ENCODE measurements at places on chromosomes 6 and 20.

DNA sequence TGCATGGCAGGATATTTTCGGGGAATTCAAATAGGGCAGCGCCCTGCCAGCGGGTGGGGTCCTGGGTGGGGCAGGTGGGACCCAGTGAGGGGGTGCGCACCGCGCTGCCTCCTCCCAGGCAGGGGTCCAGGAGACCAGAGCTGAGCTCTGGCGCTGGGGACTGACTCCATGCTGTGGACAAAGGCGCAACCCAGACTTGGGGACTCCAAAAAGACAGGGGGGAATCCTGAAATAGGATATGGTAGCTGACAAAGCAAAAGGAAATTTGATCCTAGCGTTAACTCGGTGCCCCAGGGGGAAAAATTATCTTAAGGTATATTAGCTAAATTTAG is 23.6 kb downstream of the TFAP2A start:
- DNase-seq: no peak

DNA sequence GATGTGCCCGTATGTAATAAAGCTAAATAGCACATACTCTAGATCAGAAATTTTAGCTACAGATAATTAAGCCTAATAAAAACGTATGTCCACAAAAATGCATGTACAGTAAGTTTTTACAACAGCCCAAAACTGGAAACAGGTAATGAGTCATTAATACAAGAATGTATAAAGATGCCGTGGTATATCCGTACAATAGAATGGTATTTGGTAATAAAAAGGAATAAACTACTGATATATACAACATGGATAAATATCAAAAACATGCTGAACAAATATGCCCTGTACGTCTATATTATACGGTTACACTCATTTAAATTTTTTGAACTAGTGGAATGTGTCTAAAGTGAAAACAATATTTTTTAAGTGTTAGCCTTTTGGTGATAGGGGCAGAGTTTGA is 128.2 kb upstream of the ADGRB3 start:
- no peak for DNase-seq

GRCh38 chr6:96716221-96716620 is 121.1 kb downstream of the GPR63 start:
- DNase-seq: no peak

- no peak for DNase-seq
Observed at GRCh38 chr6:138204792-138205384, 13.4 kb downstream of the PBOV1 start.

- DNase-seq: no peak
Observed at GRCh38 chr6:107692351-107692750, 131.8 kb downstream of the SCML4 start.

- DNase-seq: no peak
Observed at GRCh38 chr6:24933868-24934401, 1.8 kb downstream of the RIPOR2 start.

DNA sequence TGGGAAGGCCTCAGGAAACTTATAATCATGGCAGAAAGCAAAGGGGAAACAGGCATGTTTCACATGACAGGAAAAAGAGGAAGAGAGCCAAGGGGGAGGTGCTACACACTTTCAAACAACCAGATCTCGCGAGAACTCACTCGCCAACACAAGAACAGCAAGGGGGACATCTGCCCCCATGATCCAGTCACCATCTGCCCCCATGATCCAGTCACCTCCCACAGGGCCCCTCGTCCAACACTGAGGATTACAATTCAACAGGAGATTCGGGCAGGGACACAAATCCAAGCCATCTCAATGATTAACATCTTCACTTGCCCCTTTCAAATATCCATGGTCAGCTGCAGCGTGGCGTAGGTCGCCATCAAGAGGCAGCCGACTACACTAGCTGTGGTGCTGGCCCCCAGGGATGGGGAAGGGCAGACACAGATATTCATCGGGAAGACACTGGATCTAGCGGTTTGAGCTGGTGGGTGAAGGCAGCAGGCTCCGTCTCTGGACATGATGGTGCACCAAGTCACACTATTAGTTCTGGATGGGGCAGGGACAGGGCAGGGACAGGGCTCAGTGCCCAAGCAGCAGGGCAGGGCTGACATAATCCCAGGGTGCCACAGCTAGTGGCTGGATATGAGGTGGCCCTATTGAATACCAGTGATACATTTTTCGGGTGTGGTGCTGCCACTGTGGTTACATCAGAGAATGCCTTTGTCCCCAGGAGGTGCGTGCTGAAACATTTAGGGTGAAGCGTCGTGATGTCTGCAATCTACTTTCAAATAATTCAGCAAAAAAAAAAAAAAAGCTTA is 31.6 kb downstream of the TUBB2B start:
- no peak for DNase-seq

GRCh38 chr6:163311830-163312229 is 102.7 kb upstream of the QKI start:
- DNase-seq: no peak

GRCh38 chr6:16982807-16983206 is 119.0 kb upstream of the STMND1 start:
- no peak for DNase-seq

DNA sequence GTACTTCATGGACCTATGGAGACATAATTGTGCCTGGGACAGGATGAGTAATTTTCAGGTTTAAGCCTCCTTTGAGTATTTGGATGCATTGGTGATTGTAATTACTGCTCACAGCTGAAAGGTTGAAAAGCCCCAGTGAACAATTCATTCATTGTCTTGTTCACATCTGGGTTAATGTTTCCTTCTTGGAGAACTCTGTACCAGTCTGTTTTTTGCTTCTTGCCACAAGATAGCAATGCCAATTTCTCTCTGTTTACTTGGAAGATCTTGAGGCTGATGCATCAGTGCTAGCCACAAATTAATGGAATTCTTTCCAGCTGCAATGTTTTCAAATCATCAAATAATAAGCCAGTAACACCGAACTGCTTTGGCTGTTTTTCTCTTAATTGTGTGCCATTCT is 207.8 kb downstream of the BMP2 start:
- DNase-seq: no peak

GRCh38 chr20:37519508-37520418 is 1.3 kb upstream of the NNAT start:
- peak; percentile 26 for DNase-seq

DNA sequence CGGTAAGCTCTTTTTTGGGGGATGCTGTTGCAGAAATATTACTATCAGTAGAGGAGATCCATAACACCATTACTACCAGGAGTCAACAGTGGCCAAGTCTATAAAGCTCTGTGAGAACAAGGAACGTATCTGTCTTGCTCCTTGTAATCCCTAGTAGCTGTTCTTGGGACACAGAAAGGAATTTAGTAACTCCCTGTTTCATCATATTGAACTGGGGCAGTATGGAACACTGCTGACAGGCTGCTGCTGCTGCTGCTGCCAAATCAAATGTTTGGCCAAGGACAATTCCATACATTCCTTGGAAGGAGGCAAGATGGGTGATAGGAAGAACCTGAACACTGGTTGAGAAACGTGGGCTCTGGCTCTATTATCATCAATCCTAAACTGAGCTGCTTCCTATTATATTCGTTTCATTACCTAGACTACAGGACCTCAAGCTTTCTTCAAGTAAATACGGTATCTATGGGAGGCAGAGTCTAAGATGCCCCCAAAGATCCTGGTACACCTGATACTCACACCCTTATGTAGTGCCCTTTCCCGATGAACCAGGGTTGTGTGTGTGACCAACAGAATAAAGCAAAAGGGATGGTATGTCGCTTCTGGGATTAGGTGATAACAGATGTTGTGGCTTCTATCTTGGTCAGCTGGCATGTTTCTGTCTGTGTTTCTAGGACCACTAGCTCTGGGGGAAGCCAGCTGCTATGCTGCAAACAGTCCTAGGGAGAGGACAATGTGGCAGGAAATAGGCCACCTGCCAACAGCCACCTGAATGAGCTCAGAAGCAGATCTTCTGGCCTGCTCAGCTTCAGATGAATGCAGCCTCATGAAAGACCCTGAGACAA is 39.5 kb downstream of the ELOVL5 start:
- peak; percentile 46 for DNase-seq

GRCh38 chr6:121590438-121590837 is 155.0 kb downstream of the GJA1 start:
- DNase-seq: no peak

DNA sequence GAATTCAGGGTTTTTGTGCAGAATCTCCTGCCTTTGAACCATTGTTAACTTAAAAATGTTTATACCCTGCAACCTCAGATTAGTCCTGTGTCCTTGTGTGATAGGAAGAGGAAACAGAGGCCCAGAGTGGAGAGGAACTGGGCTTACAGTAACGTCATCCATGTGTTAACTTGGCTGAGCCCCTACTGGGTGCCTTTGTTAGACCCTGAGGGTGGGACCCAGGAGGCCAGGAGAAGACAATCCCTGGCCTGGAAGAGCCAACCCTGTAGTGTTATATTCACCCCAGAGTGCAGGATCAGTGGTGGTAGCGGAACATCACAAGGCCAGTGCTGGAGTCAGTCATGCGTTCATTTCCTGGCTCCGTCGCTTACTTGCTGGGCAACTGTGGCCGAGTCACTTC is 10.6 kb downstream of the MYLK2 start:
- no peak for DNase-seq

GRCh38 chr20:17456279-17456678 is 74.9 kb downstream of the BFSP1 start:
- DNase-seq: no peak

DNA sequence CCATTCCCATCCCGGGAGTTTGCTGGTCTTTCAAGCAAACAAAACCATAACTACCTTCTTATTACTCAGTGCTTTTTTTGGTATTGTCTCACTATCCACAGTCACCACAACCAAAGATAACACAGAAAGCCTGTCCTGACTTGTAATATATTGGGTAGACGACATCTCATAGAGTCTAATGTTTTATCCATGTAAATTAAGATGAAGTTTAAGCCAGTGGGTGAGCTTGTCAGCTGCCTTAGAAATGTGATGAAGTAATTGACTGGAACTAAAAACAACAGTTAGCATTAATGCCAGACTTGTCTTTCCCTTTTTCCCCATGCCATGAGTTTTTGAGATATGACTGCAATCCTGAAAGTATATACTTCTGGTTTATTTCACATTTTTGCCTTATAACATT is 282.7 kb upstream of the PRDM1 start:
- no peak for DNase-seq

- no peak for DNase-seq
Observed at GRCh38 chr6:35209081-35209480, 4.7 kb upstream of the SCUBE3 start.

- DNase-seq: no peak
Observed at GRCh38 chr6:158638324-158638854, 6.2 kb downstream of the DYNLT1 start.

DNA sequence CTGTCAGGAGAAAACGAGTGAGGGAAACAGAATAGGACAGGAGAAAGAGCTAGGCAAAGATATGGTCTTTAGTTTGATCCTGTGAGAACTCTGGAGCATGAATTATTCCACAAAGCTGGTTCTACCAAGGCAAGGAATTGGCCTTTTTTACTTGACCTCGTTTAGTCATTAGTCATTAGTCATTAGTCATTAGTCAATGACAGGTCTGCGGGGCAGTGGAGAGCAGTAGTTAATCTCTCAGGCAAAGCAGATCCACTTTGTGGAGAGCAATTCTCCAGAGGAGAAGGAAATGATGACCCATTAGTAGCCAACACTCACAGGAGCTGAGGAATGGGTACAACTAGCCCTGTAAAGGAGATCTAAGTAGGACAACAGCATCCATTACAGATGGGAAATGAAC is 22.0 kb upstream of the ABCC10 start:
- no peak for DNase-seq

DNA sequence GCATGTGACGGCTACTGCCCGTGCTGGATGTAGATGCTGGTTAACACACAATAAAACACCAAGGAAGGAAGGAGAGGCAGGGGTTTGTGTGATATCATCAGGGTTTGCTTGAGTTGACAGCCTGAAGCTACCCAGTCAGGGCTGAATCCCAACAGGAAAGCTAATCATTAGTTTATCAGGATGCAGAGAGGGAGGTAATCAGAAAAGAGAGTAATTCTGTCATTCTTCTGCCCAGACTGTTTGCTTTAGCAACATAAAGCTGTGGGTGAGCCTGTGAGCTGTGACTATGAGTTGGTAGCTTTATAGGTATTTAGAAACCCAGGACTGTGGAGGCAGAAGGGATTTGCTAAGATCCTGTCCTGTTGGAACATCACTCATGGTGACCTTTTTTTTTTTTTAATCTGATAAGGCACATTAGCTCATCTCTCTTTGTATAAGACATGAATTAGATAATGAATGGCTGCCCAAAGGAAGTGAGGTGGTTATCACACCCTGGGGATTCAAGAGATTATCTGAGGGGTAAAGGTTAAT is 79.3 kb downstream of the CAP2 start:
- DNase-seq: no peak

- DNase-seq: no peak
Observed at GRCh38 chr6:156359912-156360311, 417.3 kb upstream of the ARID1B start.

DNA sequence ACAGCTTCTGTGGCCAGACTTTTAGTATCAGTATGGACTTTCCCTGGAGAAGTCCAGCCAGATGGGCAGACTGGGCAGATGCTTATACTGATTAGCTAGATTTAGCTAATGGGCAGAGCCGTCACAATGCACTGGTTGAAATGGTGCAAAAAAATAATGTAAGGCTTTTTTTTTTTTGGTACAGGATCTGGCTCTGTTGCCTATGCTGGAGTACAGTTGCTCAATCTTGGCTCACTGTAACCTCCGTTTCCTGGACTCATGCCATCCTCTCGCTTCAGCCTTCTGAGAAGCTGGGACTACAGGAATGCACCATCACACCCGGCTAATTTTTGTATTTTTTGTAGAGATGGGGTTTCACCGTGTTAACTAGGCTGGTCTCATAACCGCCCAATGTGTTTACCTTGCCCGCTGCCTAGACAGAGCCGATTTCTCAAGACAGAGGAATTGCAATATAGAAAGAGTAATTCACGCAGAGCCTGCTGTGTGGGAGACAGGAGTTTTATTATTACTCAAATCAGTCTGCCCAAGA is 16.4 kb upstream of the KIFC1 start:
- DNase-seq: no peak

DNA sequence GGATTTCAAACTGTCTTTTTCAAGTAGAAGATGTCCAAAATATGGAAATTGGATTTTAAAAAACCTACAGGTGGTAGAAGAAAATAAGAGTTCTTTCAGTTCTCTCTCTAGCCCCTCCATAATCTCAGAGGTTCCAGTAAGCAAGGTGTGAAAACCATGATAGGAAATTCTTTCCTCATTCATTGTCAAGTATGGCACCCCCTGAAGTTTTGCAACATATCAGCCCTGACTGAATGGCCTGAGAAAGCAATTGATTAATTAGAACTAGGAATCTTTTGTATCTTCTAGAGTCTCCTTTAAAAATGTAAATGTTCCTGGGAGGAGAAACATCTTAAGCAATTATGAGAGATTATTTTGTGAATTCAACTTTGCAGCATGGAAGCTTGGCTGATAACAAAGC is 198.7 kb upstream of the STXBP5 start:
- DNase-seq: no peak
